ENCODE measurements at places on chromosomes 1 and 21.
A peak's percentile ranks its signal among the peaks of the same experiment; 100 is the strongest.

DNA sequence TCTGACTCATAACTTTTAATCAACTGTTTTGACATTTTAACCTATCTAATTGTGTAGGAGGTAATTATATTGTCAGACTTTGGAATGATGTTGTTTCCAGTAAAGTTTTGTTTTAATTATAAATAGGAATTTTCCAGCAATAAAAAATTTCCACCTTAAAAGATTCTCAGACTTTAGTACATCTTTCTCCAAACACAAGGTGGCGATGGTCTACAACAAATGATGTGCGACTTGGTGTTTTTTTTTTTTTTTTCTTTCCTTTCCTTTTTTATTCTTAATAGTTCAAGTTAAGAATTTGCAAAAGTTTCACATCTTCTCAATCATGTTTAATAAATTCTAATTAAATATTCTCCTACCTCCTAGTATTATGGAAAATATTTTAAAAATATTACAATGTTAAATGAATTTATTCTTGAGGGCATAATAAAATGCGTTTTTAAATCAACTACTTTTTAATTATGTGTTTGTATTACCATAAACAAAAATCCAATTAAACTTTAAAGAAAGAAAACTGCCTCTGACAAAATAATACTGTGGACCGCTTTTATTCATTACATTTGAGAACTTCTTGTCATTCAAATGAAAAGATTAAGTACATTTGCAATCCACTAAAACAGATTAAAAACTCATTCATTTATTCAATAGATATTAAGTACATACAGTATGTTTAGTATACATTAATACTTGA lies 4.4 kb upstream of the ADAMTS1 start:
- no peak for DNase-seq

DNA sequence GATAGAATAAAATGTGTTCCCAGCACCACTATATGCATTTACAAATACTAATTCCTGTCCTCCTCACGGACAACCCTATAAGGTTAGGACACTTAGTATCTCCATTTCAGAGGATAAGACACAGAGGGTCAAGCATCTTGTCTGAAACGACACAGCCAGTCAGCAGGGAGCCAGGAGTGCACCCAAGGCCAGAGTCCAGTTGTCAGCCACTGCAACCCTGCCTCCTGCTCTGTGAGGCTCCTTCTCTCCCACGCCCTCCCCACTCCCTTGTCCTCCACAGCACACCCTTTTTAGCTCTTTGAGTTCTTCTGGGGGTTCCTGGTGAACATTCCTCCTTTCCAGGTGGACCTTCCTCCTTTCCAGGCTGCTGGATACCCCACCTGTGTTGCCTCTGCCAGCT lies 119.0 kb upstream of the TNR start:
- no peak for DNase-seq

DNA sequence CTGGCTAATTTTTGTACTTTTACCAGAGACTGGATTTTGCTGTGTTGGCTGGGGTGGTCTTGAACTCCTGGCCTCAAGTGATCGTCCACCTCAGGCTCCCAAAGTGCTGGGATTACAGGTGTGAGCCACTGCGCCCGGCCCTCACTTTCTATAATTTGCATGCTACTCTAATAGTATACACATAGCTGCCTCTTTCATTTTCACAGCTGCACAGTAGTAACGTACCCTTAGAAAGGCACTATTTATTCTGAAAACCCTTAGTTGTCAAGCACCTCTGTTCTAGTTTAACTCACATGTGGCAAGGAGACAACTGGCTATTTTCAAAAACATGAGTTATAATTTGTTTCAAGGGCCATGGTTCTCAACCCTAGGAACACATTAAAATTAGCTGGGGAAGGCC lies 17.2 kb downstream of the TPM3 start:
- DNase-seq = no peak

- peak; percentile 50 for DNase-seq
Observed at GRCh38 chr21:37159053-37159776, 86.2 kb downstream of the TTC3 start.

DNA sequence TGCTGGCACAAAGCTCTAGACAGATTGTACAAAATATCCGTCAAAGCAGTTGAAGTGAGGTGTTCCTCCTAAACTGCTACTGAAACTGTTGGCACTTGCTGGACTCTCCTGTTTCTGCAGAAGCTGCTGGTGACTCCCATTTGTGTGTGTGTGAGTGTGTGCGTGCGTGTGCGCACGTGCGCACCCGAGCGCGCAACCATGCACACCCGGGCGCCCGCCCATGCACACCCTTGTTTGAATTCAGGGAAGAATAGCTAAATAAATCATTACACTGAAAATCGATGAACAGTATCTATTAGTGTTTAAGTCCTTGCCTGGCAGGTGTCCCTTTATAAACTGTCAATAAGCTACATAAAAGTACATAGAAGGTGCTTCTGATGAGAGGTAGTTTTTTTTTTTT lies 156.4 kb upstream of the B3GALT2 start:
- no peak for DNase-seq

DNA sequence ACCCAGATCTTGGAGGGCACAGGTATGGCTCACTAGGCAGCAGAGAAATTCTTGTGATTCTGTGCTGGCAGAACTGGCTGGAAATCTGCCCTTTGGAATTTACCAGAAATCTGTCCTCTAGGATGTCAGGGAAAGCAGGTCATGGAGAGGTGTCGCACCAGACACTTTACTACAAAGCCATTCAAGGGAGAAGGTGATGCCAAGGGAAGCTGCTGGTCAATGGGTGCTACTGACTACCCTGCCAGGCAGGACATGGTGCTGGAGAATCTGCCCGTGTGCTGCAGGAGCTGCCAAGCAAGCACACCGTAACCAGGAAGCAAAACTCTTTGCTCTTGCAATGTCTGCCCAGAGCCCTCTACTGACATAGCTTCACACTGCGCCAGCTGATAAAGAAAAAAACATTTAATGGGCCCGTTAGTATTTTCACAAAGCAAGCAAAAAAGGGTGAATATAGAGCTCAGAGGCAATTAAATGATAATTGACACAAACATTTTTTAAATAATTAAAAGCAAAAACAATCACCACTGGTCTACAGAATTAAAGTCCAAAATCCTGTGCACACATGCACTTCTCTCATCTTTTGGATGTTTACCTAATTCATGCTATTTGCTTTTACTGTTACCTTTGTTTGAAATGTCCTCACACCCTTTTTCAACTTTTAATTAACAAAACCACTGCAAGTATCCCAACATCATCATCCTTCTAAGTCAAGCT lies 7.2 kb upstream of the FBXO28 start:
- DNase-seq = peak; percentile 17

DNA sequence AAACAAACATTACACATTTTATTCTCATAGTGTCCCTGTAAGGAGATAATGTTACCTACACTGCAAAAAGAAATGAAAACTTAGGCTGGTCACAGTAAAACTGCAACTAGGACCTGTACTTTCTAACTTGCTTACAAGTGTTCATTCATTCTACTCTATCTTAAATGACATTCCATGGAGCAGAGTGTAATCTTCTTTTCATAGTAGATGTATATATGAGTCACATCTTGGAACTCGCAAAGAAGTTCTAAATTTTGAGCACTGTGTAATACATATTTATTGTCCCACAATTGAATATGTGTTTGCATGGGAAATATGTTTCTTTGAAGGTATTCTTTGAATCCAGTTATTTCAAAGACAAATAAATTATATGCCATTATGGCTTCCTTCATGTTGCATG lies 1258.5 kb upstream of the ADGRL2 start:
- no peak for DNase-seq

DNA sequence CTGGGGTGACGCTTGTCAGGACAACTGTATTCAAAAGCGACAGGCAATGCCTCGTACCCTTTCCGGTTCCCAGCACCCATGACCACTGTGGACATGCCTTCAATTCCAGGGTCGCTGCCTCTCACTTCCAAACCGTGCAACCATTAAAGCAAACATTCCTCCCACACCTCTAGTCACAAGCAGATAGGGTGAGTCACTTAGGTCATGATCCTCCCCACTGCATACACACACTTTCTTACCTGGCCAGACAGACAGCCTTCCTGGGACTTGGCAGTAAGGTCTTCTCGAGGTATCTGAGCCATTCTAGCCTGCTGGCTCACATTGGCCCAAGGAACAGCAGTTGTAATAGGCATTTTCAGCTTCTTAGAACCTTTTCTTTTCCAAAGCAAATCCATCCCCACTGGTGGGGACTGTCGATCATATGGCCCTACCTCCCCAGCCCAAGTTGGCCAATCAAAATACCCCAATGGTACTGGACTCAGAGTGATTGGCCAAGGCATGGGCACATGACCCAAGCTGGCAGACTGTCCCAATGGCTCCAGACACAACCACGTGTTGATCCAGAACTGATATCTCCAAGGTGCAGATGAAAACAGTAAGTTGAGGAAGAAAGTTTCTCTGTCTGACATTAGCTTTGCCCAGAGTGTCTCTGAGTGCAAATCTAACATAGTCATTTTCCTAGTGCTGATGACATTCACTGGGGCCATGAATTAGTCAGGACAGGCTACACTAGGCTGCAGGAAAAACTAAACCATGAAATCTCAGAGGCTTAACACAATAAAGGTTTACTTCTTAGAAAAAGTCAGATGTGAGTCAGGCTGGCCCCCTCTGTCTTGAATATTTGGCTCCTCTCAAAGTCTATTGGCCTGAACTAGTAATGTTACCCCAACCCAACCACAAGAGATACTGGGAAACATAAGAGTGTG lies 113.8 kb downstream of the RRAGC start:
- DNase-seq = no peak

DNA sequence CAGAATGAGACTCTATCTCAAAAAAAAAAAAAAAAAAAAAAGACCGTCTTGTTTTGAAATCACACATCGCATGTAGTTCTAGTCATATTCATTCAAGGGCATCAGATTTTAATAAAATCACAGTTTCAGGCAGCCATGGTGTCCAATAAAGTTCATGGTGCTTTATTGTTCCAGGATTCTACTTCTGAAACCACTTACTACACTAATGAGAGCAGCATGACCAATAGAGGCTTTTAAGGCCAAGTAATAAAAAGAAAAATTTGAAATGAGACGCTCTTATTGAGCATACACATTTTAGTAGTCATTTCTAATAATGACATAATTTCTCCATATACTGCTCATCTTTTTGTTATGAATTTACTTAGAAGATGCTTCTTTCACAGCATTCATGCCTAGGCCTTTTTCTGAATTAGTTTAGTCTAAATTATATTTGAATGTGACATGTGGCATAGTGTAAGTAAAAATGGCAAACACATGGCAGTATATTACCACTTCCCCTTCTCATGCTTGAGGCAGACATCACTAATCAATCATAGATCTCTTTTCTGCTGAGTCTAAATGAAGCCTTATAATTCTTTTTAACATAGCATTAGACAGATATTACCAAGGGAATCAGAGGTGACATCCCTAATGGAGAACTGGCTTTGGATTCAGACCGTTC lies 18.5 kb downstream of the NTMT2 start:
- no peak for DNase-seq

GRCh38 chr1:6149597-6149996 lies 30.5 kb downstream of the CHD5 start:
- no peak for DNase-seq

GRCh38 chr1:18781031-18781430 lies 78.4 kb downstream of the TAS1R2 start:
- no peak for DNase-seq

DNA sequence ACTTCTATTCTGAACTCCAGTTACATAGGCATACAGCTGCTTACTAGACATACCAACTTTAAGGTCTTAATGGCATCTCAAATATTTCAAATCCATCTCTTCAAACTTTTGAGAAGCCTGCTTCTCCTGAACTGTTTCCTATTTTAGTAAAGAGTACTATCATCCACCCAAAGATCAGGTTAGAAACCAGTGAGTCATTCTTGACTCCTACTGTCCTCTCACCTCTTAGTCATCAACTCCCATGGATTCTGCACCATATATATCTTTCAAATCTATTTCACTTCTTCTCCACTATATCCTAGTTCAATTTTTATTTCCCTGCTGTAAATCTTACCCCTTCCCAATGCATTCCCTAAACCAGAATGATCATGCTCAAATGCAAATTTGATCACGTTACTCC lies 18.1 kb upstream of the BEND5 start:
- DNase-seq = no peak

- no peak for DNase-seq
Observed at GRCh38 chr1:99919220-99919619, 50.6 kb upstream of the SLC35A3 start.

DNA sequence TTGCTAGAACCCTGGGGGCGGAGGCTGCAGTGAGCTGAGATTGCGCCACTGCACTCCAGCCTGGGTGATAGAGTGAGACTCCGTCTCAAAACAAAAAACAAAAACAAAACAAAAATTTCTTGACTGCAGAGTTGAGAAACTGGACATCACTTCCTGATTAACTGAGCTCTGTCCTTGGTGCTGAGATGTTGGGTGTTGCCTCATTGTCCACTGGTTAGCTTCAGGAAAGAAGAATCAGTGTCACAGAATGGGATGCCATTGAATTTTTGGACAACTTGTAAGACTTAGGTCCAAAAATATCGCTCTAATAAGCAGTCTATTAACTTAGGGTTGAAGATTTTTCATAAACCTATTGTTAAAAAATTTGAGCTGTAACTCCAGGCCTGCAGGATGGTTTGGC lies 23.8 kb upstream of the KCNA10 start:
- no peak for DNase-seq

- no peak for DNase-seq
Observed at GRCh38 chr1:41631971-41632370, 147.5 kb upstream of the EDN2 start.

GRCh38 chr1:192491804-192492554 lies 83.6 kb upstream of the RGS1 start:
- no peak for DNase-seq

DNA sequence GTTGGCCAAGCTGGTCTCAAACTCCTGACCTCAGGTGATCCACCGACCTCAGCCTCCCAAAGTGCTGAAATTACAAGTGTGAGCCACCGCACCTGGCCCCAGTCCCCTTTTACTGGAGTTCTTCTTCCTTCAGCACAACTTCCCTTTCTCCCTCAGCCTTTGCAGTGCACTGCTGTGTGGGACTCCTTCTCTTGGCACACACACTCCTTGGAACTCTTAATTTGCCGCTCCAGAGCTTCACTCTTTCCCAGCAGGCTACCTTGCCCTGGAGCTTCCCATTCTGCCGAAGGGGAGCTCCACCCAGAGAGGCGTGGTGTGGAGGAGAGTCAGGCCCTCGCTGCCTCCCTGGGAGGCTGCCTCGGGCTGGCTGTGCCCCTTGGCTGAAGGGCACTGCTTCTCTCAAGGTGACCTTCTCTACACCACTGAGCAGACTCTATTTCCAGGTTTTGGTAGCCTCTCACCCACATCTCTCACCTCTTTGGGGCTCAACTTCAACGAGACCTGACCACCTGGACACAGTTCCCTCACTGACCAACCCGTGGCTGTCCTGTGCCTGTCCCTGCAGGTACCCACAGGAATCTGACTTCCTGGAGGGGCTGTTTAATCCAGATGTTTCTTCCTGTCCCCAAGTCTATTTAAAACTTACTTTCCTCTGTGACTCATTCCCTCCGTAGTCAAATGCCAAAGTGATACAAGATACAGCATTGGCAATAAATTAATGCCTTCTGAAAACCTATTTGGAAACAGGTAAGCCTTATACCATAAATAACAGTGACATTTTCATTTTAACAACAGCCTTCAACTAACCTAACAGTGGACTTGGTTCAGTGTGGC lies 227.3 kb upstream of the KIAA0040 start:
- no peak for DNase-seq
